ENCODE measurements at places on chromosomes 5 and 9.

DNA sequence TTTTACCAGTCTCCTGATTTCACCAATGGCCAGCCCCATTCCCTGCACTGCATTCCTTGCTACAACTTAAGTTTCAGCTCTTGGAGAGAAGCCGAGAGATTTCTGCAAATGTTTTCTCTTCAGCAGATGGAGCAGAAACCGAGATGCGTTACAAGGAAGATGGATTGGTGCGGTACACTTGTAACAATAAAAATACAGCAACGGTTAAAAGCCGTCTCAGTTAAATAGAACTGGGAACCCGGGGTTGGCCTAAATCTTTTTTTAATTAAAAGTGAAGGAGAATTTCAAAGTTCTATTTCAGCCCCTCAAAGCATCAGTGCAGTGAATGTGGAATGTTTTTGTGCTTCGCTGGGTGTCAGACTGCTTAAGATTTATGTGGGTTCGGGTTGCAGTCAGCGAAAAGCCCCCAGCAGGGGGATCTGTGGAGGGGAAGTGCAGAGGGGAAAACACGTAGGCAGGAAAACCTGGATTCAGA lies 19.8 kb downstream of the BRINP1 start:
- no peak for DNase-seq

DNA sequence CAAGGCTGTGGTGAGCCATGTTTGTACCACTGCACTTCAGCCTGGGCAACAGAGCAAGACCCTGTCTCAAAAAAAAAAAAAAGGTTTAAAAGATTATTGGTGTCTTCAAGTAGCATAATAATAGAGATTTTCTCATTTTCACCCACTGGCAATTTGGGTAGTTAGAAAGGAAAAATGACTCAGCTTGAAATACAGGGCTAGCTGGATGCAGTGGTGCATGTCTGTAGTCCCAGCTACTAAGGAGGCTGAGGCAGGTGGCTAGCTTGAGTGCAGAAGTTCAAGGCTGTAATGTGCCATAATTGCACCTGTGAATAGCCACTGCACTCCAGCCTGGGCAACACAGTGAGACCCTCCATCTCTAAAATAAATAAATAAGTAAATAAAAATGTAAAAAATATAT lies 111.1 kb downstream of the ARRDC3 start:
- DNase-seq: no peak

GRCh38 chr5:124043456-124043855 lies 531.5 kb downstream of the CSNK1G3 start:
- no peak for DNase-seq

DNA sequence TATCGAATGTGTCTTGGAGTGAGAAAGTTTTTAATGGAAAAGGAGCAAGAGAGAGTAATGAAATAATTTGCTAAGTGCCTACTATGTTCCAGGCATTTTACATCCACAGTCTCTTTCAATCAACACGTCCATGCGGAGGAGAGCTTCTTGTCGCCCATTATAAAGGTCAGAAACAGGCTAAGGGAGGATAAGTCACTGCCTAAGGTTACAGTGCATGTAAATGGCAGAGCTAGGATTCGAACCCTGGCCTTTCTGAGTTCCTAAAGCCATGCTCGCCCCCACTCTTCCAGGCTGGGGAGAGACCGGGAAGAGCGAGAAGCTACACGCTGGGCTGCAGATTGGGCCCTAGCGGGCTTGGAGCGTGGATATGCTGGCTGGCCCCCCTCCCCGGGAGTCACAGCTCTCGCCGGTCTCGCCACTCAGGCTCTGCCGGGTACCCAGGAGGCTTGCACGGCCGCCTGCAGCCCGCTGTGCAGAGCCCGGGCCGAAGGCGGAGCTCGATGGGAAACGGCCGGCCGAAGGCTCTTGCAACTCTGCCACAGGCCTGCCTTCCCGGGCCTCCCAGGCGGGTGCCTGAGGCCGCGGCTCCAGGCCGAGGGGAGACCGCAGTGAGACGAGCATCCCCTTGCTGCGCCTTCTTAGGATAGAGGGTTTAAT lies 775 bp upstream of the LHX2 start:
- DNase-seq: no peak

GRCh38 chr5:141409598-141410306 lies 1.9 kb downstream of the PCDHGB6 start:
- DNase-seq: no peak

DNA sequence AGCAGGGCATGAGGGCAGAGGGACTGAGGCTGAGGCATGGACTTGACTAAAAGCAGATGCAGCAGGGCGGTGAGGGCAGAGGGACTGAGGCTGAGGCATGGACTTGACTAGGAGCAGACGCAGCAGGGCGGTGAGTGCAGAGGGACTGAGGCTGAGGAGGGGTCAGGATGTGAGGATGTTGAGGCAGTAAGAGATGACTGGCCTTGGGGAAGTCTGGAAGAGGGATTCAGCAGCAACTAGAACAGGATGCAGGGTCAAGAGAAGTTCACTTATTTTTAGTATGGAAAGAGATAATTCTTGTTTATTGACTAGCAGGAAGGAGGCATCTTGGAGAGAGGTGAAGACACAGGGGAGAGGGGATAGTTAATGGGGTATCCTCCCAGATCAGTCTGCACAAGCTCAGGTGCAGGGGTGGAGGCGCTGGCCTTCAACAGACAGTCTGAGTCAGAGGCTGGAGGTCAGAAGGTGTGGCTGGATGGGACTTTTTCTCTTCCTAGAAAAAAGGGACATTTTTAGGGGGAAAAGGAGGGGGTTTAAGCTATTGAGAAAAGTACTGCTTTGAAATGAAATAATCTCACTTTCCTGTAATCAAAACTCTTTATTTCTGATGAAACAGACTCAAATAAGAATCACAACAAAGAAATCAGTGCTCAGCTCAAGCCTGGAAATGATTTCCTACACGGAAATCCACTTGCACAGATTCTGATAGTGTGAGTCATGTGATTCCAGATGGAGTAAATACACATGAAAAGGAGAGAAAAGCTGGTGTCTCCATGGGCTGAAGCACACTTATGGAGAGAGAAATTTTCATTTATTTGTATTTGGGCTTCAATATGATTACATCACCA lies 130.9 kb downstream of the PALM2AKAP2 start:
- DNase-seq: peak; percentile 69

All from RWPE1 (cell line).